ENCODE measurements at places on chromosomes 7 and 10.

GRCh38 chr7:42039921-42040320 is 197.1 kb downstream of the GLI3 start:
- no peak for DNase-seq

DNA sequence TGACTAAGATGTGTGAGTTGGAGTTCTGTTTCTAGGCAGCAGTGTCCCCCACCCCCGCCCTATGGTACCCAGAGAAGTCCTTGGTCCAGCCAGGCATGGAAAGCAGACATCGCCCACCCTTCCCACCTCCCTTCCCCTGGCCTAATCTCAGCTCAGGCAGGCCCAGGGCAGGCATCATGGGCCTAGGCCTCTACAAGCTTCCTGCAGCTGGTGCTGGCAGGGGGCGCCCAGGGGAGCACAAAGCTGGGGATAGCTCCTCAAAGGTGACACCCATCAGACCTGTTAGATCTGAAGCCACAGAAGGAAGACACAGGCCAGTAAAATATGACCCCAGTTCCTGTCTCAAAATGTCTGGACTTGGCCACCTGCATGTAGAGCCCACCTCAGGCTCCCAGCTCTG is 18.9 kb upstream of the UNC5B start:
- DNase-seq = no peak

- DNase-seq = no peak
Observed at GRCh38 chr10:100652406-100653135, 92.8 kb upstream of the PAX2 start.

DNA sequence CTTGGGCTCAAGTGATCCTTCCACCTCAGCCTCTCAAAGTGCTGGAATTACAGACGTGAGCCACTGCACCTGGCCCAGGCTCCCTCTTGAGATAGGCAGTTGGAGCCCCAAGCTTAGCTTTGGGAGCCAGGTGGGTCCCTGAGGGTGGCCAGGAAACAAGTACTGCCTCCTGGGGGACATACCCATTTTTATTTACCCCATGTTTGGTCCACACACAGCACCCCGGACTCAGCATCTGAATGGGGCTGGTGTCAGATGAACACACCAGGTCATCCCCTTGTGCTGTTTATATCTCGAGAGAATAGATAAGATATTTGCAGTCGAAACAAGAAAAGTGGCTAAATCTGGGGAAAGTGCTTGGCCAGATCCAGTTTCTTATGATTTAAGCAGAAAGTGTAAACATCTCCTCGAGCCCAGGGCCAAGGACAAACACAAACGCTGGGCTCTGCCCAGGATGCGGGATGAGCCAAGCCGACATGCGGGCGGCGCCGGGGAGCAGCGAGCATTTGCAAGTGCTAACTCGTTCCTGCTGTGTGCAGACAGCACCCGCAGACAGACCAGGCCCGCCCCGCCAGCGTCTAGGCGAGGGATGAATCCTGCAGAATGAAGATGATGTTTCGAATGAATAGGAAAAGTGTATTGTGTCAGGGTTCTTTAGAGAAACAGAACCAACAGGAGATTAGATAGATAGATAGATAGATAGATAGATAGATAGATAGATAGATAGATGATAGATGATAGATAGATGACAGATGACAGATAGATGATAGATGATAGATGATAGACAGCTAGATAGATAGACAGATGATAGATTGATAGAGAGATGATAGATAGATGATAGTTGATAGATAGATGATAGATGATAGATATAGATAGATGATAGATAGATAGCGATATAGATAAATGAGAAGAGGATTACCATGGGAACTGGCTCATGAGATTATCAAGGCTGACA is 44.4 kb upstream of the OCM2 start:
- peak; percentile 68 for DNase-seq

GRCh38 chr7:139708541-139708940 is 69.3 kb downstream of the HIPK2 start:
- DNase-seq = no peak

GRCh38 chr10:89428877-89429276 is 14.5 kb downstream of the IFIT5 start:
- DNase-seq = no peak

DNA sequence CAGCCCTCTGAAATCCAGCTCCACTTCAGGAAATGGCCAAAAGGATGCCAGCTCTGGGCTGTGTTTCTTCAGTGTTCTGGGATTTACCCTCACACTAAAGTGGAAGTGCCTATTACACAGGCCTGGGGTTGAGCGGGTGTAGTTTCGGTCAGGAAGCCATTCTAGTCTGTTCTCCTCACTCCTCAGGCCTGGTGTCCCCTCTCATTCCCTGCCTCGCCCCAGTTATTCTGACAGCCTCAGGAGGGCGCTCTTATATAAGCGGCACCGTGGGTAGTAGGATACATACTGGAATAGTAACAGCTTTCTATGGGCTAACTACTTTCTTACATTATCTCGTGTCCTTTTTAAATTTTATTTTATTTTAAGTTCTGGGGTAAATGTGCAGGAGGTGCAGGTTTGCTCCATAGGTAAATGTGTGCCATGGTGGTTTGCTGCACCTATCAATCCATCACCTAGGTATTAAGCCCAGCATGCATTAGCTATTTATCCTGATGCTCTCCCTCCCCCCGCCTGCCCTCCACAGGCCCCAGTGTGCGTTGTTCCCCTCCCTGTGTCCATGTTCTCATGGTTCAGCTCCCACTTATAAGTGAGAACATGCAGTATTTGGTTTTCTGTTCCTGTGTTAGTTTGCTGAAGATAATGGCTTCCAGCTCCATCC is 12.2 kb upstream of the LGI1 start:
- DNase-seq = no peak

DNA sequence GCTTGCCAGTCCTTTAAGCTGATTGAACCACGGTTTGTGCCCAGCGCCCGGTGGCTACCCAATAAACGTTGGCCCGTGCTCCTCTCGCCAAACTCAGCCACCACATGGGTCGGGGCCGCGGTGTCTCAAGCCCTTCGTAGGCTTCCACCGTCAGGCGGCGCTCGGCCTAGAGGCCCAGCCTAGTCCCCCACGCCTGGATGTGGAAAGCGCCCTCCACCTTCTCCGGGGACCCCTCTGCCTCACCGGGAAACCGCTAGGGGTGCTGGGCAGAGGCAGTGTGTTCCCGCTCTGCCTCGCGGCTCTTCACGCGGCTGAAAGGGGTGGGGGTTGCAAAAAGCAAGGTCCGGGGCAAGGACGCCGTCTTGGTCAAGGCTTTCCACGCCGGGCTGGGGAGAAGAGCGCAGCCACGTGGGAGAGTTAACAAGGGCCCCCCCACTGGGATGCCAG is 29.8 kb downstream of the LEP start:
- DNase-seq = no peak

GRCh38 chr10:11404901-11405300 is 206.5 kb downstream of the USP6NL start:
- DNase-seq = no peak

- DNase-seq = no peak
Observed at GRCh38 chr10:69941730-69942129, 110.9 kb upstream of the MACROH2A2 start.

- peak; percentile 67 for DNase-seq
Observed at GRCh38 chr10:123154711-123155505, 706 bp downstream of the BUB3 start.

DNA sequence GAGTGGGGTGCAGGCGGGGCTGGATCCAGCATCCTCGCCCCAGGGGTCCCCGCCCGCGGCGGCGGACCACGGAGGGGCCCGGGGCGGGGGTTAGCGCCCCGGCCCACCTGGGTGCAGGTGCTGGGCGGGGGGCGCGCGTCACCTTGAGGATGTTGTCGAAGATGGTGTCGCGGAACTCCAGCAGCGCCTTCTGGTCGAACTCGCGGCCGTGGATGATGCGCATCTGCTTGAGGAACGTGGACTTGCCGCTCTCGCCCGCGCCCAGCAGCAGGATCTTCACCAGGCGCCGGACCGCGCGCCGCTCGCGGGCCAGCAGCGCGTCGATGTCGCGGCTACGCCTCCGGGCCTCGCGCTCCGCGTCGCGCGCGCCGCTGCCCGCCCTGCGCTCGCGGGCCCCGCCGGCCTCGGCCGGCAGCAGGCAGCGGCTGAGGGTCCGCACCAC is 376 bp downstream of the GNA12 start:
- no peak for DNase-seq

DNA sequence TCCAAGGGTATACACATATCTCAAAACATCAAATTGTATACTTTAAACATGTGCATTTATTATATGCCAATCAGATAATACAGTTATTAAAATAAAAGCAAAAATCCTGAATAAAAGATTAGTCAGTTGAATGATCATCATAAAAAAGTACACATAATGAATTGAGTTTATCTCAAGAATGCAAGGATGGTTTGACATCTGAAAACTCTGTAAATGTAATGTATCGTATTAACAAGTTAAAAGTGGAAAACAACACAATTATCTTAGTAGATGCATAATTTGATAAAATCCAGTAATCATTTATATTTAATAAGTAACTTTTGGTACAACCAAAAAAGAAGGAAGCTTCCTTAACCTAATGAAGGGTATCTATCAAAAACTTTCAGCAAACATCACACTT is 86.6 kb downstream of the COL28A1 start:
- DNase-seq = no peak

GRCh38 chr10:4070921-4071660 is 286.1 kb upstream of the KLF6 start:
- DNase-seq = no peak

DNA sequence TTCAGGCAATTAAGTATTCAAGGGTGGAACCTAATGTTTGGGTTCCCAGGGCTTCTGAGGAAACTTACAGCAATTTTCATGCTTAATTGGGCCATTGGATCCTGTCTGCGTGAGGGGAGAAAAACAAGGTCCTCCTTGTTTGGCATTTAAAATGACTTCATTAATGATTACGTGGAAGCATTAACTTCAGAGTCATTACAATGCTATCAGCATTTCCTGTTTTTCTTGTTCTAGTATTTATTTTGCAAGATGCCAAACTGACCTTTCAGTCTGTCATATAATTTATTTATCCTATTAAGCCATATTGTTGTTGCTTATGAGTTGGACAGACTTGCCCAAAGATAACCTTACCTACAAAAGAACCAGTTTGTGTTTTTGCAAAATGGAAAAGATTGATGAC is 324.1 kb upstream of the LRRN3 start:
- no peak for DNase-seq

GRCh38 chr7:105642264-105642663 is 61.0 kb upstream of the EFCAB10 start:
- no peak for DNase-seq

- no peak for DNase-seq
Observed at GRCh38 chr10:70109064-70109729, 23.4 kb downstream of the AIFM2 start.

DNA sequence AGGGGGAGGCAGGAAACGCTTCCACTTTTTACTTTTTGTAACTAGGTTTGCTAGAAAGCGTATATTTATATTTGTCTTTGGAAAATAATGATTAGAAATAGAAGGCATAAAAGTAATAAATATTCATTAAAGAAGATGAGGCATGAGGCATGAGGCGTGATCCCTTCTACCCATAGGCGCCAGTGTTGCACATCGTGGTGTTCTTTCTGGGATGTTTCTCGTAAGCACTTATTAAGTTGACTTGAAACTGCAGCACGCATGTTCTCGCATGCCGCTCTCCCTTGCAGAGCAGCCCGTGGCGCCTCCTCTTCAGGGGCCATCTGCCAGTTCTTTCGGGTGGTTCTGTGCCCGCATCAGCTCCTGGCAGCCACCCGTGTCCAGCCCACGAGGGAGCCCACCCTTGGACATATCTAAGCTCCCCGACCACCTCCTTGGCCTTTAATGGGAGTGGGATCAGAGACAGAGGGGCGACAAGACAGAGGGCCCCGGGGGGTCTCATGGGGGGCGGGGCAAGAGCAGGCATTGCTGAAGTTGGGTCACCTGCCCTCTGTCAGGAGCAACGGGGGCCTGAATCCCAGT is 28.5 kb upstream of the CSGALNACT2 start:
- DNase-seq = no peak

- no peak for DNase-seq
Observed at GRCh38 chr7:92279396-92280031, 33.7 kb downstream of the ANKIB1 start.

DNA sequence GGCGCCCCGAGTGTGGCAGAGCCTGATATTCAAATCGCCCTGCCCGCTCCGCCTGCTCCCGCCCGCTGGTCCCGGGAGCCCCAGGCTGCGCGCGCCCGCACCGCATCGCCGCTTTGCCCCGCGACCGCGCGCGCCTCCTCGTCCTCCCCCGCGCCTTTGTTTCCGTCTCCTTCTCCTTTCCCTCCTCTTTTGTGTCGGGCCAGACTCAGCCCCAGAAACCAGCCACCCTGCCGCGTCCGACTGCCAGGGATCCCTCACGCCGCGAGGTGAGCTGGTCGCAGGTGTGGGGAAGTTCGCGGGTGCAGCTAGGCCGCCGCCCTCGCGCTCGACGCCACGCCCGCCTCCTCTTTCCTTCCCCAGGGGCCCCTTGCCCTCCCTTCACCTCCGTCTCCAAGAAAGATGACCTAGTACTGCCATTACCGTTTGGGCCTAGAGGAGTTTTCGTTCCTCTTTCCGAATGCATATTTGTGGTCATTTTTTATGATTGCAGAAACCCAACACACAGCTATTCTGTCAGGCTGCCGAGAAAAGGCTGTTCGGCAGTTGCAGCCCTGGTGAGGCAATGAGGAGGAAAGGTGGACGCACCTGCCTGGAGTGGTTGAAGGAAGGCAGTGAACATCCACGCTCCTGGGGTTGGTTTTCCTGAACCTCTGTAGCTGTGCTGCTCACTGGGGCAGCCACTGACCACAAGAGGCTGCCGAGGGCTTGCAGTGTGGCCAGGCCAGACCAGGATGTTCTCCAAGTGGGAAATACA is 107.3 kb downstream of the SNX10 start:
- no peak for DNase-seq

DNA sequence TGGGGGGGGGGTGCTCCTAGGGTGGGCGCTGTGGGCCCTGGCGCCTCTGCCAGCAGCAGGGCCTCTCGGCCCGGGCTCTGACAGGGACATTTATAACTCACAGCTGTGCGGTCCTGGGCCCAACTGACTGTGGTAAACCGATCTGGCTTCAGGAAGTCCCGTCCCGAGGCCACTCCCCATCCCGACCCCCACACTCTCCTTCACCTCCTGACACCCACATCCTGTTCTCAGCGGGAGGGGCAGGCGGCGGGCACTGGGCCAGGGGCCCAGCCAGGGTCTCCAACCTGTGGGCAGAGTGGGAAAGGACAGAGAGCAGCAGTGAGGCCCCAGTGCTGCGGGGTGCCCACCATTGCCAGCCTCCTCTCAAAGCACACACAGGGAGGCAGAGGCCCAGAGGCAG is 69.1 kb downstream of the ZMIZ1 start:
- DNase-seq = no peak

- peak; percentile 3 for DNase-seq
Observed at GRCh38 chr7:84088802-84089201, 105.8 kb downstream of the SEMA3A start.

DNA sequence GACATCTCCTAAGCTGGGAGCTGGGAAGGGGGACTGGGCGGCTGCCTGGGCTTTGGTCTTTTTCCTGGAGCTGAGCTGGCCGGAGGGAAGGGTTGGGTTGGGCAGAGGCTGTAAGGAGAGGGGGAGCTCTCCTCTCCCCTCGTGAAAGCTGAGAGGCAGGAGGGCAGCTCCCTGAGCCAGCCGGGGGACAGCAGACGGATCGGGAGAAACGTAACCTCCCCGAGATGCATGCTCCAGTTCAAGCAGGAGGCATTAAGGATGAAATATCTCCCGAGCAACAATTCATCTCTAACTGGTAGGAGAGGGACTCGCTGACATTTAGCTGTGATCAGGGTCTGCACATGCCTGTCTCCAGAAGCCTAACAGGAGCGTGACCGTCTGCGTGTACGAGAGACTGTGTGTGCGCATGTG is 19.9 kb upstream of the LBX1 start:
- DNase-seq = no peak
